NB4 (cell line): ENCODE measurements at places on chromosomes 3 and 15.

- no peak for DNase-seq
Measured at GRCh38 chr3:66478960-66479359, 21.9 kb downstream of the LRIG1 start.

- DNase-seq = no peak
Measured at GRCh38 chr3:194315965-194316361, 35.2 kb downstream of the CPN2 start.

DNA sequence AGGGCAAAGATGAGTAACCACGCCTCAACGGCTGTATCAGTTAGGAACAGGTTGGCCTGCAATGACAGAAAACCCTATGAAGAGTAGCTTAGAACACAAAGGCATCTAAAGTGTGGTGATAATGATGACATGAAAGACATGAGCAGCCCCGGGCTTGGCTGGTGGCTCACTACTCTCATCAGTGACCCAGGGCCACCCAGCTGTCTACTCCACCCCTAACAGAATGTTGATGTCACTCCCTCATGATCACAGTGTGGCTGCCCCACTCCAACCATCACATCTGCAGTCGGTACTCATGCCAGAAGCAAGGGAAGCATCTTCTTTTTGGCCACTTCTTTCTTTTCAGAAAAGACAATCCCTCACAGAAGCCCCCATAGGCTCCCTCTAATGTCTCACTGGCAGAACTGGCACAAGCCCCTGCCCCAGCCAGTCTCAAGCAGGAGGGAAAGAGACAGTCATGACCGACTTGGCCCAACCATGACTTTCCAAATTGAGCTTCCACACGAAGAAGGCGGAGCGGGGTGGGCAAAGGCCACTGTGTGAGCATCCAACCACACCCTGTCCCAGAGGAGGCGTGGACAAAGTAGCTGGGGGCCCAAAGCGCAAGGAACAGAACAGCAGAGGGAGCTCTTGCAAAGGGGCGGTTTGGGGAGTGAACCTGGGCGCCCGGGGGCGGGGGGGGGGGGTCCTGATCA is 72.0 kb upstream of the IQSEC1 start:
- peak; percentile 33 for DNase-seq

DNA sequence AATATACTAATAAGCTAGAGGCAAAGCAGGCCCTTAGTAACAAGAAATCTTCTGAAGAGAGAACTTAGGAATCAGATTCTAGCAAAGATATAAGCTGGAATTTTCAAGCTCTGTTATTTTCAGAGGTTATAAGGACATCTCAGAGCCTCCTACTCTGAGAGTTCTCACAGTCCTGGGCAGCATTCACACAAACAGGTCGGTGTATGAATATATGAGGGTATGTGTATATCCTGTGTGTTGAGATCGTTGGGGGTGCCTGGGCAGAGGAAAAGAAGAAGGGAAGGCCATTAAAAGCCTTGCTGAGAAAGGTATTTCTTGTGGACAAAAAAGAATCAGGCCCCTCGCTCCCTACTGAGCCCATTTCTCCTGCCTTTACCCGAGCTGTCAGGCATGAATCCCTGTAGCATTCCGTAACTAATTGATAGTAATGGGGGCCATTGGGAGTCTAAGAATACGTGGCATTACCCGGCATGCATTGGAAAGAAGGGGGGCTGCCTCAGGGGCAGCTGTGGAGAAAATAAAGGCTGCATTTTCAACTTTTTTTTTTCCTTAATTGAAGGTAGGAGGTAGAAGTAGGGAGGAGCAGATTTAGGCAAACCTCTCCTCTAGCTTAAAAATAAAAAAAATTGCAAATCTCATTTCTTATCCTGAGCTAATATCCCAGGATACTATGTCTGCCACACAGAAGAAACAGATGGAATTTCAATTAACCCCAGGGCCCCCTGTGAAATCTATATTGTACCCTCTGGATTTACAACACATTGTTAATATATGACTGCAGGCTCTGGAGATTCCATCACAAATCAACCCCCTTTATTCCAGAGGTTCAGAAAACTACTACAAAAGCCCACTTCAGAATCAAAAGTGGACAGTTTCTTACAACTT is 103.8 kb downstream of the GTPBP8 start:
- no peak for DNase-seq

DNA sequence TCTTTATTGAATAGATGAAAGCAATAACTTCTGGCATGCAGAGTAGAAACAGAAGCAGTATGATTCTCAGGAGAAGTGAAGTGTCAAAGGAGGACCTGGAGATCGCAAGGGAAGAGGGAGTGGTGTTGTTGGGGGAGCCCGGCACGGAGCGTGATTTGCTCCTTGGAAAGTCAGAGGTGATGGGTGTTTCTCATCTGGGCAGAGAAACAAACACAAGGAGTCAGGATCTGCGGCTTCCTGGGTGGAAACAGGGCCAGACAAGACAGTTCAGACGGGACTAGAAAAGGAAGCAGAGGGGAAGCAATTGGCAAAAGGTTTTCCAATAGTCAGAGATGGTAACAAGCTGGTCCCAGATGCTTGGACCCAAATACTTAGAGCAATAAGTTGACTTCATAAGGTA is 34.4 kb upstream of the CCDC80 start:
- no peak for DNase-seq

- no peak for DNase-seq
Measured at GRCh38 chr3:36297195-36297594, 83.1 kb upstream of the STAC start.

DNA sequence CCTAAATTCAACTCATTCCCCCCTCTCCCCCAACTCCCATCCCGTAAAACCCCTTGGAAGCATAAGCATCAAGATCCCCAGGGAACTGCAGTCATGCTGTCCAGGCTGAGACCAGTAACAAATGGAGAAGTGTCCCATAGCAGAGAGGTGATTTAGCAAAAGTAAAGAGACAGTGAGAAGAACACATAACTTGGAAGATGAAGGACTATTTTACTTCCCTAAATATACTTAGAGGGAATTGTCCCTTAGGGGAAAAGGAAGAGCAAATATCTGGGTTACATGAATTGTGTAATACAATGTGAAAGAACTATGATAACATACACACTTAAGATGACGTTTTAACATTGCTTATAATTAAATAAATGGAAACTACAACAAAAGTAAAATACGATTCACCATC is 61.6 kb upstream of the LRRFIP2 start:
- DNase-seq = peak; percentile 35

- no peak for DNase-seq
Measured at GRCh38 chr15:62164396-62165103, 535 bp downstream of the C2CD4B start.

DNA sequence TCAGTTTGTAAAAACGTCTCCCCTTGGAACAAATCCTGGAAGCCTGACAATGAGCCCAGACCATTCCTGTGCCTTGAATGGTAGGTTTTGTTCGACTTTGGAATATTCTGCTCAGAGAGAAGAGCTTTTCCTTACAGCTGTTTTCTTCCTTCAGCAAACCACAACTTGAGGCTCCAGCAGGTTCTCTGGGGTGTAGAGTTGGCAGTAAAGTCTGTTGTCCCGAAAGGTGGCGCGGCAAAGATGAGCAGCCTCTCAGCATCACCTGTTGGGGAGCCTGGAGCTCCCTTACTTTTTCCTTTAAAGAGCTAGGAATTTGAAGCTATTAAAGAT is 65.4 kb downstream of the BOC start:
- DNase-seq = no peak

GRCh38 chr3:11323813-11324212 is 51.6 kb downstream of the ATG7 start:
- DNase-seq = no peak
